ENCODE measurements at places on chromosomes 11 and 22.

DNA sequence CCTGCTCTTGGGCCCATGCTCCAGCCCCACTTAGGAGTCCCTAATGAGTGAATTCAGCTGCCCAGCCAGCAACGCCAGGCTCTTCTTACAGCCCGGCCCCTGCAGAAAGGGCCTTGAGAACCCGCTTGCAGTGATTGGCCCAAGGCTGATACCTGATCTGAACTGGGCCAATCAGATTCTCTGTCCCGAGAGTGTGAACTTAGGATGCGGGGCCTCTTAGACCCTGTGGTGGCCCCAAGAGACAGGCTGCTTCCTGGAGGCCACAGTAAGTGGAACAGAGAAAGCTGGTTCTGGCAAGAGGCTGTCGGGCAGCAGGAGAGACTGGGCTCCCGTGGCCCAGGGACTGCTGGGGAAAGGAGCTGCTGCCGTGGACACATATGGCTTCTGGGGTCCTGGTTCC is 11.5 kb downstream of the VSTM5 start:
- no peak for DNase-seq

DNA sequence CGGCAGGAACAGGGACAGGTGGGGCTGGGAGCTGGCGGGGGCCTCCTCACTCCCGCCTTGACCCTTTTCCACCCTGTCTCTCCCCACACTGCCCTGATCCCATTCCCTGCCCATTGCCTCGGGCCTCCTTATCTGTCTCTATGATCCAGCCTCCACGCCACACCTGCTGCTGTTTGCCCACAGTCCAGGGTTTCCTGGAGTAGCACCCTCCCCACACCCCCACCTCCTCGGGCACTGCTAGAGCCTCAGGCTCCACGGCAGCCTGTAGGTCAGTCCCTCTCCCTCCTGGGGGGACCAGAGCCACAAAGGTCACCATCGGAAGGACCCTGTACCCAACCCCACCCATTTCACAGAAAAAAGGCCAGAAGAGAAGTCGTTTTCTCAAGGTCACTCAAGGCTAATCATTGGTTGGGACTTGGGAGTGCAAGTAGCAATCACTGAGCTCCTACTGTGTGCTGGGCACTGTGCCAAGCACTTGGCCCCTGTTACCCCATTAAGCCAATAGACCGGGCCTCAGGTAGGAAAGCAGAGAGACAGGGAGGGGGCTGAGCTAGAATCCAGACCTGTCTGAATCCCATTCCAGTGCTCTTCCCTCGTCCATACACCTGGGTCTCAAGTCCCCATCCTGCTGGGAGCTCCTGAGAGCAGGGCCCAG is 71.8 kb downstream of the PDE2A start:
- DNase-seq, result no peak

DNA sequence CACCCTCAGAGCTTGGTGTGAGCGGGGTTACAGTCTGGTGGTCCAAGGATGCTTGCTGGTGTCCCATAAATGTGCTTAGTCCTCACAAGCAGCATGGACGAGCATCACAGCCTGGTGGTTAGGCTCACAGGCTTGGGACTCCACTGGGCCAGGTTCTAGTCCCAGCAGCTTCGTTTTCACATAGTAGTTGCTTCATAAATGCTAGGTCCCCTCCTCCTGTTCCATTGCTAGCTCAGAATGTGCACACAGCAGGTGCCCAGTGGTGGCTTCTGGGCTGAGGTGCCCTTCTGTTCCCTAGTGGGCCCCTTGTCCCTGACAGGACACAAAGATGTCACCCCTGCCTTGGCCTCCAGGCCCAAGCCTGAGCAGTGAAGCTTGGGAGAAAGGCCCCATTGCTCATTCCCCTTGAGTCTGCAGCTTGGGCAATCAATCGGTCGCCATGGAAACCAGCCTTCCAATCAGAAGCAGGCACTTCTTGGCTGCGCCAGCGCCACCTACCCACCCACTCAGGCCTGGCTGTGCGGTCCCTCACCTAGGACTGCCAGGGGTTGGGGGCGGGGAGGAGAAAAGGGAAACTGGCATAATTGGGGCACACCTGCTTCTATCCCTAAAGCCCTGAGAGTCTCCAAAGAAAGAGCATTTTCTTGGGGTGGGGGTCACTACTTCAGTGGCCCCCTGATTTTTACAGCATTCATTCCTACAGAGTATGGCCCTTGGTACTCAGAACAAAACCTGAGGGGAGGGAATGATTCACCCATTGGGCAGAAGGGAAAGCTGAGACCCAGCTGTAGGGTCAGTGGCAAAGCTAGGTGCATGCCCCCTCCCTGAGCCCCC is 48.1 kb downstream of the CYTH4 start:
- DNase-seq, result peak; percentile 35

DNA sequence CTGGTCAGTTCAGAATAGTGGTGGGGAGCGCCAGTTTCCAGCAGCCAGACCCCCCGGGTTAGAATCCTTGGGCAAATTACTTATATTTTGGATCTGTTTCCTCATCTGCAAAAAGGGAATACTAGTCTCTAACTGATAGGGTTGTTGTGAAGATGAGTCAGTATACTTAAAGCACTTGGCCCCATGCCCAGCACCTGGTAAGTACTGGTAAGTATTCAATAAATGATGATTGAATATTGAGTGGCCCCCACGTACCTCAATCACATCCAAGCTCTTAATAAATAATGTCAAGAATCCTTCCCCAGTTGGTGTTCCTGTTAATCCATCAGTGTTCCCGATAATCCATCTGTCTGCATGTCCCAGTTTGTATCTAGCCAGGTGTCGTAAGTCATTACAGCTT is 12.1 kb downstream of the ACP2 start:
- DNase-seq, result no peak

DNA sequence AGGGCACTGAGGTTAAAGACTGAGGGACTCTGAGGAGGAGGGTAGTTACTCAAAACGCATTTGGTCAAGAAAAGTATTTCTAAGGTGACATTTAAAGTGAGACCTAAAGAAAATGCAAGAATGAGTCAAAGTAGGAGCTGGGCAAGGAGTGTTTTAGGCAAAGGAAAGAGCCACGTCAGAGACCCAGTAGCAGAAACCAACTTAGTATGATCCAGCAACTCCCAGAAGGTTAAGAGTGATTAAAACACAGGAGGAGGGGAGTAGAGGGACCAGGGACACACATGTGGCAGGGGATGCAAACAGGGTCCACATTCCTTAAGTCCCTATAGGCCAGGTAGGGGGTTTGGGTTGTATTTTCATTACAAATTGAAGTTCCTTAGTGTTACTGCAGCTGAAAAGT is 24.3 kb upstream of the CCDC34 start:
- DNase-seq, result no peak

Measured in SW 1271 (cell line).